ENCODE measurements at places on chromosomes 4 and X.
A peak's percentile ranks its signal among the peaks of the same experiment; 100 is the strongest.

GRCh38 chr4:3397128-3397527, 44.6 kb upstream of the HGFAC start:
- DNase-seq, result no peak

- DNase-seq, result no peak
These were observed 39.9 kb upstream of the SPINK2 start for GRCh38 chr4:56861360-56861759.

DNA sequence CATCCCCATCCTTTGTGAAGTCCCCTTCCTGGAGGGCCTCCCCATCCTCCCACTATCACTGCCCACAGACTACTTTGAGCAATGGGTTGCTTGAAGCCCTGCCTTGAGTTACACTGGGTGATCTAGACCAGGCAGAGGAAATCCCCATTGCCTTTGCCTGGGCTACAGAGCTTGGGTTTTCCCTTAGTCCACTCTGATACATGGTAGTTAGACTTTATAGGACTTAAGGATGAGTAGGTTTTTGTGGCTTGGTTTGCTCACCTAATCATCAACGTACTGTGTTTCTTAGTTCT, 56.6 kb downstream of the TMEM131L start:
- DNase-seq, result peak; percentile 59

DNA sequence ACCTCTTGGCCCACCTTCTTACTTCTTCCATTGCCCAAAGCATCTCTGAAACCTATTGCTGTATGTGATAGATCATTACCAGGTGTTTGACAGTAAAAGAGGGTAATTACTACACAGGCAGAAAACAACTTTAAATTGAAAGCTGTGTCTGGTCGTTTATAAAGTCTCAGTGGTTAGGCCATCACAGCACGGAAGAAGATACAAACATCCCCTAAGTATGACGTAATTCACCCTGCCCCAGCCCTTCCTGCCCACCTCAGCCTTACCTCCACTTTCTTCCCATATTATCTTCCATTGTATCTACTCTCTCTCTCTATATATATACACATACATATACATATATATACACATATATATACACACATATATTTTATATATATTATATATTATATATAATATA, 805.8 kb upstream of the PABPC4L start:
- DNase-seq, result no peak

- no peak for DNase-seq
These were observed 595.0 kb upstream of the BOD1L1 start for GRCh38 chr4:14222377-14223029.

- no peak for DNase-seq
These were observed 4.0 kb upstream of the CBLL2 start for GRCh38 chrX:22268706-22269105.

DNA sequence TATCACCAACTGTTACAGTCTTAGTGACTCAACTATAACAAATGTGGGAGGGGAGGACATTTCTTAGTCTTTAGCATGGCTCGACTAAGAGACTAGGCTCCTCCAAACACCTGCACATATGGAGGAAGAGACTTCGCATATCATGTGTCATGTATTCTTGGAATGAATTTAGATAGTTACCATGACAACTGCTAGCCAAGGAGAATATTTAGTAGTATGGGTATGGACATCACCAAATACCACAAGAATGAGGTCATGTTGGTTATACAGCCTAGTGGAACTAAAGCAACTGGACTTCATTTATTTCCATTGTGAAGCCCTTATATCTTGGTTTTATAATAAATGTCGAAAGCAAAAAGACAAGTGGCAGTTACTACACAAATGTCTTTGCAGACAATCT, 512.3 kb downstream of the CFAP47 start:
- DNase-seq, result no peak

GRCh38 chrX:131083510-131084142, 25.5 kb downstream of the ARHGAP36 start:
- DNase-seq, result no peak

GRCh38 chr4:148834804-148835631, 392.8 kb upstream of the NR3C2 start:
- no peak for DNase-seq

DNA sequence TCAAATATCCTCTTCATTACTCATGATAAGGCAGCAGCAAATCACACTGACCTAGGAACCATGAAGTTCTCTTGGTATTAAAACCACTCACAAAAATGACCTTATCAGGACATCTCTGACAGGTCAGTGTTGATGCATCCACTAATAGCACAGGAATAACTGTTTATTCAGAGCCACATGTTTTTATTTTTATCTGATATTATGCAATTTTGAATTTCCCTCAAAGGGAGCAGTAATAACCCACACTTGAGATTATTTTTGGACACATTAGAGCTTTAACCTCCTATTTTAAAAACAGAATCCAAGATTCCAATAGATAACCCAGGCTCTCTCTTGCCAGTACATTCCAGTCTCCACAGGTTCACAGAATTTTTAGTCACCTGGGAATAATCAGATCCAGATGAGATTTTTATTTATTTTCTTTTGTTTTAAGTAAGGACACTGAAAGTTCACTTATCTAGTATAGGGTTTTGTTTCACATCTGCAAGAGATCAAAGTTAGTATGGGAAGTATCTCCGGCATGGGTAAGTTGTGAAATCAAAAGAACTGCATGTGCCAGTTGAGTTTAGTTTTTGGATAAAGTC, 36.3 kb upstream of the MYOZ2 start:
- no peak for DNase-seq

DNA sequence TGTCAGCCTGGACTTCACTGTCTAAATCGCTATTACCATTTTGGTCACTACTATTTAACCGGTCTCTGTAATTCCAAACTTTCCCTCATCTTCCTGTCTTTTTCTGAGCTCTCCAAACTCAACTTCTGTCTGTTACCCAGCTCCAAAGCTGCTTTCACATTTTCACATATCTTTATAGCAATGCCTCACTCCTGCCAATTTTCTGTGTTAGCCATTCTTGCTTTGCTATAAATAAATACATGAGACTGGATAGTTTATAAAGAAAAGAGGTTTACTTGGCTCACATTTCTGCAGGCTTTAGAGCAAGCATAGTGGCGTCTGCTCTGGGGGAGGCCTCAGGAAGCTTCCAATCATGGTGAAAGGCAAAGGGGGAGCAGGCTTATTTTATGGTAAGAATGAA, 368.3 kb upstream of the GNPDA2 start:
- DNase-seq, result no peak

GRCh38 chr4:185862340-185862739, 50.3 kb upstream of the SORBS2 start:
- DNase-seq, result no peak

DNA sequence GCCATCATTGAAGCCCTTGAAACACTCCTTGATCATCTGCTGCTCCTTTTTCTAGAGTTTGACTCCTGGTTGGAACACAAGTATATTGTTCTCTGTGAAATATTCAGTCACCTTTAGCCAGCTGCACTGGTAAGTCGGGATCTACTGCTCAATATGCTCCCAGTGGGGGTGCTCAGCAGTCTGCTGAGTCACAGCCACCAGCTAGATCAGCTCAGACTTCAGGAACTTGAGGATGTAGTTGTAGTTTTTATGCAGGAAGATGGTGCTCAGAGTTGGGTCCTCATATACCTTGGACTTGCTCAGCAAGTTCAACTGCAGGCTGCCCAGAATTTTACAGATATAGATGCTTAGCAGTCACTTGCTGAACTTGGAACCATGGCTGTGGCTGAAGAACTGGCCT, 202.5 kb upstream of the RPL34 start:
- DNase-seq, result no peak

Data from stimulated activated CD4-positive, alpha-beta T cell treated with anti-CD3 and anti-CD28 coated beads, Interleukin-4, amount 100 ng/mL, for 24 hours (primary cell).